Esophagus muscularis mucosa (tissue), 4 donors: ENCODE measurements at places on chromosomes 4 and X. TPM values are rescaled to one million over a fixed set of nuclear protein-coding genes. Genes with fewer than 3 reads are reported as not detected.

Gene KCND1
- total RNA-seq = 1.0 TPM

Gene SMPX
- 24.4 TPM for total RNA-seq

Gene DOK7
- total RNA-seq = 0.50 TPM

DNA sequence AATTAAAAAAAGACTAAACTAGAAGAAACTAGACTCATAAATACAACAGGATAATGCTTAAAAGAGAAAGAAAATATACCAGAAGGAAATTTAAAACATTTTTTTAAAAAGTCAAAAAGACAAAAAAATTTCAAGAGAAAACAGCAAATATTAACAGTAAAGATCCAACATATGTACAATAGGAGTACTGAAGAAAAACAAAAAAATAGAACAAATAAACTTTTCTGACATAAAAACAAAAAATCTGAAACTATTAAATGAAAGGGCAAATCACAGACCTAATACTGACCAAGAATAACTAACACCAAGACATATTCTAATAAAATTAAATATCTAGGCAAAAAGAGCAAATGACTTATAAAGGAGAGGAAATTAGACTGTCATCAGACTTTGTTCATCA lies 11.5 kb downstream of the DNAJB14 start:
- DNase-seq = no peak
- no peaks in the 10 kb centered on the region for H3K4me1 ChIP-seq
- H3K36me3 ChIP-seq = peaks cover 17% of the 10 kb centered on the region
- no peak overlapping the region for H3K27ac ChIP-seq
- no peaks in the 10 kb centered on the region for H3K27me3 ChIP-seq

GRCh38 chr4:8675383-8675782 lies 82.8 kb downstream of the CPZ start:
- no peaks in the 10 kb centered on the region for H3K27me3 ChIP-seq
- no peak for DNase-seq
- H3K4me3 ChIP-seq = no peak overlapping the region
- no peaks in the 10 kb centered on the region for H3K4me1 ChIP-seq

- DNase-seq = no peak
- H3K27me3 ChIP-seq = no peaks in the 10 kb centered on the region
Measured at GRCh38 chrX:72052415-72053090, 79.2 kb downstream of the RTL5 start.

DNA sequence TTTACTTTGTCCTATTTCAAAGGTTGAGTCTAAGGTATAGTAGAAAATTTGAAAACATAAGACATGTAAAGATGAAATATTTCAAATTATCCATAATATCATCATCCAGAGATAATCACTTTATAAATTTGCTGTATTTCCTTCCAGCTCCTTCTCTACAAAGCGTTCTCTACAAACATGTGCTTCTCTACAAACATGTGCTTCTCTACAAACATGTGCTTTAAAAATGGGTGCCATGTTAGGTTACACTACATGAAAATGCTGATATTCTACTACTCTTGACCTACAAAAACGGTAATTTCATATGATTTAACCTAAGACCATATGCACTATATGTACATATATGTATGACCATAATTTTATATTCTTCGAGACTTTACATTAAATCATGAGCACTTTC lies 92.0 kb downstream of the FBXW7 start:
- no peak overlapping the region for H3K27ac ChIP-seq
- no peaks in the 10 kb centered on the region for H3K27me3 ChIP-seq
- no peaks in the 10 kb centered on the region for H3K4me1 ChIP-seq
- no peaks in the 10 kb centered on the region for H3K36me3 ChIP-seq

Gene TEC
- 1.5 TPM for total RNA-seq

Gene FAM47A
- not detected for total RNA-seq

DNA sequence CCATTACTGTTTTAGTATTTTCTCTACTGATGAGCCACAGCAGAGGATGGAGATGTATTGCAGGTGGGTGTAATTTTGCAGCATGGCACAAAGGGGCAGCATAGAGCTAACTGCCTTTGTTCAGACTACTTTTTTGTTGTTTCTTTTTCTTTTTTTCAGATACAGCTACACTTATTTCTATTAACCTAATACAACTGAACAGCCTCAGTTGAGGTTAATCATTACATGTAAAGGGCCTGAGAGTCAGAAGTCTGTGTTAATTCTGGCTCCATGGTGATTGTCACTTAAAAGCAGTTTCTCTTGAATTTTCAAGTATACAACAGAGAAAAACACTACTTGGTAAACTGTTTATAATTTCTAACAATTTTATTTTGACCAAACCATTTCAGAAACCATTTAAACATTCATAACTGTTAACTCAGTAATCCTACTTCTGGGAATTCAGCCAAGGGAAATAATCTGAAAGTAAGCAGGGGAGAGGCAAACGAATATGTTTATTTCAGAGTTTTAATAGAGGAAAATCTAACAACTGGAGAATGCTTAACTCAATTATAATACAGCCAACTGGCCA lies 13.9 kb upstream of the PPEF2 start:
- H3K4me3 ChIP-seq = no peak overlapping the region
- DNase-seq = no peak

GRCh38 chrX:79604364-79604763 lies 237.2 kb upstream of the ITM2A start:
- H3K4me3 ChIP-seq = no peak overlapping the region
- no peaks in the 10 kb centered on the region for H3K4me1 ChIP-seq
- H3K27me3 ChIP-seq = no peaks in the 10 kb centered on the region

- no peaks in the 10 kb centered on the region for H3K36me3 ChIP-seq
- no peak for DNase-seq
- H3K4me3 ChIP-seq = no peak overlapping the region
- no peak overlapping the region for H3K27ac ChIP-seq
Measured at GRCh38 chr4:155615081-155615887, 51.4 kb upstream of the GUCY1A1 start.

GRCh38 chr4:184100297-184100885 lies 117.3 kb downstream of the ENPP6 start:
- no peak overlapping the region for H3K27ac ChIP-seq
- H3K4me3 ChIP-seq = no peak overlapping the region
- peaks cover 34% of the 10 kb centered on the region for H3K4me1 ChIP-seq
- H3K27me3 ChIP-seq = no peaks in the 10 kb centered on the region

Gene SNX25
- total RNA-seq = 19.9 TPM

DNA sequence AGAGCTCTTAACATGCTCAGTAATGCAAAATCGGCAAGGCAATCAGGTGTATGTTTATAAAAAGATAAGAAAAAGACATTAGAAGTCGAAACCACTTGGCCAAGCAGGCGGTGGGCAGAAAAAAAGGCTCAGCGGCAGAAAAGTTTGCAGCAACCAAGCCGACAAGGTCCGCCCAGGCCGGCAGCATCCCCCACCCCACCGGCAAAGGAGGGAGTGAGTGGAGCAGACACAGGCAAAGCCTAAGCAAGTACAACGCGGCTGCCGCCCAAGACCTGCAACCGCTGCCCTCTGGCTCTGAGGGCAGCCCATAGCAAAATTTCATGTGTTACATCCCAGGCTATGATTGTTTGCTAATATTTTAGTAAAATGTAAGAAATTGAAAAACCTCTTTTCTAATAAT lies 125.4 kb upstream of the ZCCHC13 start:
- peak overlapping the region; percentile 8 for H3K4me3 ChIP-seq
- no peak overlapping the region for H3K27ac ChIP-seq
- no peaks in the 10 kb centered on the region for H3K27me3 ChIP-seq
- no peaks in the 10 kb centered on the region for H3K4me1 ChIP-seq
- H3K36me3 ChIP-seq = no peaks in the 10 kb centered on the region
- DNase-seq = no peak

GRCh38 chr4:15837591-15837990 lies 59.5 kb downstream of the CD38 start:
- DNase-seq = no peak
- H3K27ac ChIP-seq = no peak overlapping the region
- no peaks in the 10 kb centered on the region for H3K27me3 ChIP-seq
- no peaks in the 10 kb centered on the region for H3K36me3 ChIP-seq
- H3K4me1 ChIP-seq = no peaks in the 10 kb centered on the region

- no peak for DNase-seq
- no peak overlapping the region for H3K4me3 ChIP-seq
- peaks cover 19% of the 10 kb centered on the region for H3K4me1 ChIP-seq
- peak overlapping the region; percentile 15 for H3K27ac ChIP-seq
Measured at GRCh38 chr4:95091272-95091671, 333.5 kb downstream of the BMPR1B start.

Gene EXOC1L
- total RNA-seq = not detected

Gene KDR
- total RNA-seq = 56.2 TPM

- no peak overlapping the region for H3K4me3 ChIP-seq
- no peak for DNase-seq
- H3K27me3 ChIP-seq = peaks cover 5% of the 10 kb centered on the region
- H3K4me1 ChIP-seq = peaks cover under 1% of the 10 kb centered on the region
- no peak overlapping the region for H3K27ac ChIP-seq
Measured at GRCh38 chrX:153879741-153880439, 6.1 kb downstream of the L1CAM start.

- no peaks in the 10 kb centered on the region for H3K36me3 ChIP-seq
- no peak overlapping the region for H3K27ac ChIP-seq
- no peak for DNase-seq
- no peak overlapping the region for H3K4me3 ChIP-seq
Measured at GRCh38 chr4:74659576-74660411, 134.5 kb downstream of the BTC start.

DNA sequence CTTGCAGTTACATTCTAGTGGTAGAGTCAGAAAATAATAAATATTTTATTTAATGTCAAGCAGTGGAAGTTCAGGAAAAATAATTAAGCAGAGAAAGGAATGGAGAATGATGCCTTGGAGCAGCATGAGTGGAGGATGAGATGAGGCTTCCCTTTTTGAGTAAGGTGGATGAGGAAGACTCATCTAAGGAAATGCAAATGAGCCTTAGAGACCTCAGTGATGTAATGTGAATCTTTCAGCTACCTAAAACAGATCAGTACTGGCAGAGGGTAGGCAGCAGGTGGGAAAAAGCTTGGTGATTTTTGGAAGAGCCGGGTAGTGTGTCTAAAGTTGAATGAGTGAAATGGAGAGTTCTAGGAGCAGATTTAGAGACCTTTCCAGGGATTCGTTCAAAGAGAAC lies 118.2 kb downstream of the GRID2 start:
- no peaks in the 10 kb centered on the region for H3K36me3 ChIP-seq
- H3K27ac ChIP-seq = no peak overlapping the region
- no peak for DNase-seq
- no peak overlapping the region for H3K4me3 ChIP-seq

GRCh38 chrX:154378059-154378798 lies 866 bp upstream of the EMD start:
- no peaks in the 10 kb centered on the region for H3K27me3 ChIP-seq
- H3K4me1 ChIP-seq = peaks cover 43% of the 10 kb centered on the region
- H3K36me3 ChIP-seq = peaks cover 19% of the 10 kb centered on the region
- no peak for DNase-seq
- H3K27ac ChIP-seq = peak overlapping the region; percentile 97

DNA sequence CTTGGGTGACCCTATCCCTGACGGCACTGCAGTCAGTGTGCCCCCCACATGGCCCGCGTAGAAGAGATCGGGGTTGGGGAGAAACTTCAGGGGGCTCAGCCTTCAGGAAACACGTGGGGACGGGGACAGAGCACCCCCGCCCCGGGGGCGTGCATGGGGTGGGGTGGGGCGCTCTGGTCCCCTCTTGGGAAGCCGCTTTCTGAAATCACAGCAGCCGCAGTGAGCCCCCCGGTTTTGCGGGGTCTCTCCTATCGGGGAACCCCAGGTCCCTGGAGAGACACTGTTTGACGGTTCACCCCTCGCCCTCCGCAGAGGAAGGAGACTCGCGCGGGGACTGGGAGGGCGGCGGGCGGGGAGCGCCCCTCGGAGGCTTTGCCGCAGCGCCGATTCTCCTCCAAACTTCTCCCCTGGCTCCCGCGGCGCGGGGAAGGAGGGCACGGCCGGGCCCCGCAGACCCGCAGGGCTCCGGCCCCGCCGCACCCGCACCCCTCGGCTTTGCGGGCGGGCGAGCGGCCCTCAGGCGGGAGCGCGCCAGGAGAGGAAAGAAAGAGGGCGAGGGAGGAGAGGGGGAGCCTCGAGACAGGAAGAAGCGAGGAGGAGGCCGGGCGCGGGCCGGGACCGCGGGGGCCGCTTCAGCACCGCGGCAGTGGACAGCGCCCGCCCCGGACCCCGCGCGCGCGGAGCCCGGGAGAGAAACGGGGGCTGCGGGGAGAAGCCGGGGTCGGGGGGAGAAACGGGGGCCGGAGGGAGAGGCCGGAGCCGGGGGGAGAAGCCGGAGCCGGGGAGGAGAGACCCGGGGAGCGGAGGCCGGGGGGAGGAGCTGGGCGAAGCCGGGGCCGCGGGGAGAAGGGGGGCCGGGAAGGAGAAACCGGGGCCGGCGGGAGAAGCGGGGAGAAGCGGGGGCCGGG lies 612 bp downstream of the CPLX1 start:
- peaks cover 32% of the 10 kb centered on the region for H3K27me3 ChIP-seq
- peaks cover 17% of the 10 kb centered on the region for H3K4me1 ChIP-seq
- DNase-seq = no peak
- peak overlapping the region; percentile 48 for H3K4me3 ChIP-seq
- no peaks in the 10 kb centered on the region for H3K36me3 ChIP-seq
- H3K27ac ChIP-seq = no peak overlapping the region

DNA sequence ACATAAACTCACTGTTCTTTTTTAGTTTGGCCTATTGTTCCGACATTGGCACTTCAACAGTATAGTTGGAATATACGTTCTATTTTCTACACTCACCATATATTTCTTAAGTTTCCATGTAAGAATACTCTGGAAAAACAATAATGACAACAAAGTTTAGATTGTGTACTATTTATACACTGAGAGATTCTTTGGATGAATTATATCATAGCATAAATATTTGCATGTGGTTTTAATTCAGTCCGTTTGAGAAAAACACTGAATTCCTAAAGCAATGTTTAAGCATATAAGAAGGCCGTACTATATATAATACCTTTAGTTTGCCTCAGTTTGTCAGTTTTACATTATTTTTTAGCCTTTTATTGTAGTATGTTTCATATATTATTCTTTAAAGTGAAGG lies 82.4 kb downstream of the RAP1GDS1 start:
- no peak for DNase-seq
- H3K27ac ChIP-seq = no peak overlapping the region
- no peaks in the 10 kb centered on the region for H3K36me3 ChIP-seq
- no peaks in the 10 kb centered on the region for H3K4me1 ChIP-seq
- H3K27me3 ChIP-seq = no peaks in the 10 kb centered on the region

GRCh38 chr4:169174247-169174646 lies 96.5 kb downstream of the SH3RF1 start:
- no peak overlapping the region for H3K4me3 ChIP-seq
- H3K36me3 ChIP-seq = no peaks in the 10 kb centered on the region
- H3K27ac ChIP-seq = no peak overlapping the region
- DNase-seq = no peak
- H3K4me1 ChIP-seq = peaks cover 17% of the 10 kb centered on the region

- DNase-seq = no peak
- H3K4me3 ChIP-seq = no peak overlapping the region
- no peaks in the 10 kb centered on the region for H3K4me1 ChIP-seq
- no peak overlapping the region for H3K27ac ChIP-seq
Measured at GRCh38 chrX:105658136-105658535, 164.2 kb upstream of the NRK start.

DNA sequence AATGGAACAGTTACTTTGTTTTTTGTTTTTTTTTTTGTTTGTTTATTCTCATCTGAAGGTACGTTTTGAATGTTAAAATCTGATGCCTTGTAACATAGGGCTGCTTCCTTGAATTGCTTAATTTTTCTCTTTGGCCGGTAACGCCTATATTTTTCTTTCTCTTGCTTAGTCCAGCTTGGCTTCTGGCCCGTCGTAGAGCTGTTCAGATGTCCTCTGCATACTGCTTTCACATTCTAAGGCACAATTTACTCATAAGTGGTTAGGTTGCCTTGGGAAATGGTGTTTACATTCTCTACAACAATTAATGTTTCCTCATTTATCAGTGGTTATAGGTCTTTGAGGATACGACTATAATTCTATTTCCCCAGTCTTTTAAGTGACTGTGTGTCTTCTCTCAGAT lies 7.9 kb downstream of the NONO start:
- H3K4me3 ChIP-seq = no peak overlapping the region
- H3K4me1 ChIP-seq = peaks cover 9% of the 10 kb centered on the region
- no peaks in the 10 kb centered on the region for H3K27me3 ChIP-seq
- H3K36me3 ChIP-seq = peaks cover 64% of the 10 kb centered on the region
- peak overlapping the region; percentile 27 for H3K27ac ChIP-seq
